Caki2 (cell line): ENCODE measurements at places on chromosomes 2 and 18.
A peak's percentile ranks its signal among the peaks of the same experiment; 100 is the strongest.

DNA sequence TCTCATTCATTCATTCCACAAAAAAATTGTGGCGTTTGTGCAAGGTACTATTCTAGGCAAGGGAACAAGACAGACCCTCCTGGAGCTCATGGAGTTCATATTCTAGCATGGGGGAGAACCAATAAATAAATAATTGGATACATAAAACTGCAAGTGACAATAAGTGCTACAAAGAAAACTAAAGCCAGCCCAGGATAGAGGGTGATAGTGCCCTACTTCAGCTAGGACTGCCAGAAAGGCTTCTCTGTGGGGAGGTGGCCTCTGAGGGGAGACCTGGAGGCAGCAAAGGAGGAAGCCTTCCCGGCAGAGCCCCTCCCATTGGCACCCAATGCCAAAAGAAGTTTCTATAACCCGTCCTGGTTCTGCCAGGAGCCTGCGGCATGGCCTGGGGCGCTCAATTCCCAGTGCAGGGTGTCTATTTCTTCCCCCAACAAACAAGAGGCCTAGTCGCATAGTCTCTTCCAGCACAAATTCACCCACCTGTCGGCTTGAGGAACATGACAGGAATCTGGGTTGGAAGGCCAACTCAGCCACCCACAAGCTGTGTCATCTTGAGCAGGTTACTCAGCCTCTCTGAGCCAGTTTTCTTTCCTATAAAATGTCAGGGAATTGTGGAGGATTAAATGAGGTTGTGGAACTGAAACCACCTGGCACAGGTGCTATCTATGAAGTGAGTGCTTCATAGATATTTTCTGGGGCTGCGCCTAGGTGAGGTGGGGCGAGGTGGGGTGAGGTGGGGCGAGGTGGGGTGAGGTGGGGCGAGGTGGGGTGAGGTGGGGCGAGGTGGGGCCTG is 94.3 kb downstream of the ZFP36L2 start:
- DNase-seq: no peak

GRCh38 chr18:56083097-56083521 is 495.1 kb upstream of the TCF4 start:
- DNase-seq: no peak

GRCh38 chr2:234324116-234324515 is 172.8 kb downstream of the ARL4C start:
- no peak for DNase-seq

DNA sequence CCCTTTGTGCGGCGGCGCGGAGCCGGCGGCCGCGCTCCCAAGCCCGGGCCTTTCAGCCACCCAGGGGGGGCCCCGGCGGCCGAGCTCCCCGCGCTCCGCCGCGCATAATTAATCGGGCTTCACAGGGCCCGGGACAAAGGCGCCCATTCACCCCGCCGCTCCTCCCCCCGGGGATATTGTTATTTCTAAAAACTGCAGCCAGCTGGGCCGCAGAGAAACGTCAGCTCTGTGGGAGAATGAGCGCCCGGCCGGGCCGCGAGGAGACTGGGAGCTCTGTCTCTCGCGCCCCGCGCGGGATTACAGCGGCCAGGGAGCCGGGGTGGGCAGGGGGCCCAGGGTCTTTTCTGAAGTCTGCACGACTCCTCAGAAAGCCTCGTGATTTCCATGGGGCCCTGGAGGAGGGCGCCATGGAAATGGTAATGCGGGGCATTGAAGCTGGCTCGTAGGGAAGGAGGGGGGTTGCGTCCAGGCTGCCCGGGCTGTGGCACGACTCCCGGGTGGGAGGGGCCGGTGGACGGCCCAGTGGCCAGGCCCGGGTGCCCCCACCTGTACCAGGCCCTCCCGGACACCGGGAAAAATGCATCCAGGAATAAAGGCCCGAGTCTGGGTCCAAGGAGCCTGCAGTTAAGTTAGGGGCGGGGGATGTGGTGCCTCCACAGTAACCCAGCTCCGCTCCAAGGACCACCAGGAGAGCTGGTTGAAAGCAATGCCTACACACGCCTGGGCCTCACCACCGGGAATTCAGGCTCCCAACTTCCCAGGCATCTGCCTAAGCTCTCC is 125.3 kb downstream of the ZFP36L2 start:
- DNase-seq: no peak

- no peak for DNase-seq
Measured at GRCh38 chr18:78323453-78324197, 656.0 kb upstream of the SALL3 start.

DNA sequence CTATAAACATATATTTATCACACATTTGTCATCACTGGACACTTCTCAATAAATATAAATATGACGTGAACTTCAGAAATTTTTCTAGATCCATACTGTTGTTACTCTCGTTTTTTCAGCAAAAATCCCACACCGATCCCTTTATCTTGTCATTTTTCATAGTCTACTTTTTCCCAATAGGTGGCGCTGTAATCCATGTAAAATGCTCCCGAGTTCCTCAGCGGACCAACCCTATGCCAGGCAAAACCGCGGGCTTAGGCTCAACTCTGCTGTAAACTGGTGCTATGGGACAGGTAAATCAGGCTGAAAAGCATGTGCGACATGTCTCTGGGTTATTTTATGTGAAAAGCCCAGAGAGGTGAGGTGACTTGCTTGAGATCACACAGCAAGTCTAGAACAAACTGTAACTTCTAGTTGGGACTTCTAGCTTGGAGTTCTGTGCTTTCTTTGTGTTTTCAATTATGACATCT is 104.0 kb downstream of the COBLL1 start:
- DNase-seq: peak; percentile 69

GRCh38 chr18:44777457-44778192 is 96.9 kb downstream of the SETBP1 start:
- DNase-seq: no peak

DNA sequence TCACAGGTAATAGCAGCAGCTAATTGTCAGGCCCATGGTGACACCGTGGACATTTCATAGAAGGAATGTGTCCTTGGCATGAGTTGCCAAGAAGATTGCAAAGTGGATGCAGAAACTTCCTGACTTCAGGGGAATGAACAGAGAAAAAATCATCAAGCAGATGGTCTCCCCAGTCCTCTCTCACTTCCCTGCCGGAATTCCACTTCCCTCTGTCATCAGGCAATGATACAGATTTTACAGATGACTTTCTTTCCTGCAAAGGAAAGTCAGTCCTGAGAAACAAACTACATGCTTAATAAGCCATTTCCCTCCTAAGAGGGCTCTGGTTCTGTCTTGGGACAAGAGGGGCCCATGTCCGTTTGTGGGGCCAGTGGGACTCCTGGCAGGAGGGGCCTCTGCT is 45.7 kb downstream of the KCNF1 start:
- DNase-seq: no peak

DNA sequence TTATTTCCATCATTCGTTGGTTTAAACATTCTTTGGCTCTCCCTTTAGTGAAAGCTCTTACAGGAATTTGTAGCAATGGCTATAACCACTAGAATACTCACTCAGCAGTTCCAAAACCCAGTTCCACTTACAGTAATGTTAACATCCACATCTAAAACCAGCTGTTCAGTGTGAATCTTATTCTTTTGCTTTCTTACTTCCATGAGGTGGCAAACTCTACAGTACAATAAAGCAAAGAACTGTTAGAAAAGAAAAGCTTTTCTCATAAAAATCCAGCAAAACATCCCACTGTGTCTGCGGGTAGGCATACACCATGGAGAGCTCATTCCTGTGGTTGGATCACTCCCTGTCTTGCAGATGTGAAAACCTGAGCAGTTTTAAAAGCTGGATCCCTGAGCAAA is 147.1 kb downstream of the ARHGAP28 start:
- no peak for DNase-seq

DNA sequence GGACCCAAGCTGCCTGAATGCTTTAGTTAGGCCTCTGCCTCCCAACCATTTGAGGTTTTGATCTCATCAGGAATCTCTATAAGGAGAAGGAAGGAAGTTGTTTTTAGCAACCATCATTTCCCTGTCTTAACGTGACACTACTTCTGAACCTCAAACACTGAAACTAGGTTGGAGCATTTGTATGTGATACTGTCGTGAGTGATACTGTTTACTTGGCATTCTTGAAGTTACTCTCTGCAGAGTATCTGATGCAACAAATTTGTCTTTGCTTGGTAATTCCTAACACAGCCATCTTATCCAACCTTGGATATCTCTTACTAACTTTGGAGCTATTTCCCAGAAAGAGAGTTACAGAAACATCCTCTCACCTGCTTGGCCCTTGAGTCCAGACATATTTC is 22.1 kb downstream of the TTLL4 start:
- no peak for DNase-seq

- DNase-seq: no peak
Measured at GRCh38 chr2:236656721-236657120, 87.1 kb downstream of the ACKR3 start.

DNA sequence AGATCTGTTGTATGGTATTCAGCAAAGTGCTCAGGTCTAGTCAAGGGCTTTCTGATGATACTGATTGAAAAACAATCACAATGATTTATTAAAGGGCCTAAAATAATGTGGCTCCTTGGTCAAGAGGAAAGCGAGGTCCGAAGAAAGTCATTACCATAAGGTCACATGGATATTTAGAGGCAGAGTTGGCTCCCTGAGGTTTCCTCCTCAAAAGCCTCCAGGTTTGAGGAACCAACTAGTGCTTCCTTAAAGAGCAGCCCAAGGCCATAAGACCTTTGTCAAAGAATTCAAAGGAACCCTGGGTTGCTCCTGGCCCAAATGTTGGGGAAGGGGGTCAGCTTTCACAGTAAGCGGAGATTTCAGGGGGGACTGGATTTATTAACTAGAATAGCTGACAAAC is 280.7 kb upstream of the ATP5MC3 start:
- no peak for DNase-seq

DNA sequence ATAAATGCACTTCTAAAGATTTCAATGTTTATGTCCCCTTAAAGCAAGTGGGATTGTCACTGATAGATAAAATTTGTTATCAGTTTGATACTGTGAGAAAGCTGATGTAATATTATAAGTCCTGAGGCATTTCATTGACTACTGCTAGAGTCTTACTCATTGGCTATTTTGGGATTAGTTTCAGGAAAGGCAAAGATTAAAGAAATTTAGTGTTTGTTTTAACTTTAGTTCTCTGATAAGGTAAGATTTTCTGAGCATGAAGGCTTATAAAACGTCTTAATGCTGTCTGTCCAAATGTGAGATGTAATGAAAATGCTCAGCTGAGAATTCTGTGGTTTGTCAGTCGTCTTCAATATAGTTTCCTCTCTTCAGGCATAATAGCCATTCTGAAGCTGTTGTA is 886.4 kb upstream of the CDH2 start:
- DNase-seq: no peak

GRCh38 chr2:48572816-48573215 is 42.9 kb downstream of the STON1 start:
- no peak for DNase-seq

- no peak for DNase-seq
Measured at GRCh38 chr2:98461498-98462049, 16.9 kb downstream of the INPP4A start.

GRCh38 chr2:88423733-88424132 is 28.8 kb downstream of the FOXI3 start:
- DNase-seq: no peak

DNA sequence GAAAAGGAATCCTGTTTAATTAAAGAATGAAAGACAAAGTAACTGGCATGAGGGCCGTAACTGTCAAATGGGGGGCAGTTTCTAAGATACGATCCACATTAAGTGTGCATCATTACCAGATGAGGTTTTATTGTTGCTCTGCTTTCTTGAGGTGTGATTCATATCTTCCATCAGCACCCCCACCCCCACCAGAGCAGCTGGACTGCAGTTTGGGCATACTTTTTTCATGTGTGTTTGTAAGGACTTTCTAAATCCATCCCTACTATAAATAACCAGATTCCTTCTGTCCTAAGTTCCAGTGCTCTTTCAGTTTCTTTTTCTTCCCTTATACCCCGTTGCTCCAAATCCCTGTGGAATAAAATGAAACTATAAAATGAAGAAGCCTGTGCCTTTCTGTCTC is 142.1 kb downstream of the CDCA7 start:
- DNase-seq: no peak

DNA sequence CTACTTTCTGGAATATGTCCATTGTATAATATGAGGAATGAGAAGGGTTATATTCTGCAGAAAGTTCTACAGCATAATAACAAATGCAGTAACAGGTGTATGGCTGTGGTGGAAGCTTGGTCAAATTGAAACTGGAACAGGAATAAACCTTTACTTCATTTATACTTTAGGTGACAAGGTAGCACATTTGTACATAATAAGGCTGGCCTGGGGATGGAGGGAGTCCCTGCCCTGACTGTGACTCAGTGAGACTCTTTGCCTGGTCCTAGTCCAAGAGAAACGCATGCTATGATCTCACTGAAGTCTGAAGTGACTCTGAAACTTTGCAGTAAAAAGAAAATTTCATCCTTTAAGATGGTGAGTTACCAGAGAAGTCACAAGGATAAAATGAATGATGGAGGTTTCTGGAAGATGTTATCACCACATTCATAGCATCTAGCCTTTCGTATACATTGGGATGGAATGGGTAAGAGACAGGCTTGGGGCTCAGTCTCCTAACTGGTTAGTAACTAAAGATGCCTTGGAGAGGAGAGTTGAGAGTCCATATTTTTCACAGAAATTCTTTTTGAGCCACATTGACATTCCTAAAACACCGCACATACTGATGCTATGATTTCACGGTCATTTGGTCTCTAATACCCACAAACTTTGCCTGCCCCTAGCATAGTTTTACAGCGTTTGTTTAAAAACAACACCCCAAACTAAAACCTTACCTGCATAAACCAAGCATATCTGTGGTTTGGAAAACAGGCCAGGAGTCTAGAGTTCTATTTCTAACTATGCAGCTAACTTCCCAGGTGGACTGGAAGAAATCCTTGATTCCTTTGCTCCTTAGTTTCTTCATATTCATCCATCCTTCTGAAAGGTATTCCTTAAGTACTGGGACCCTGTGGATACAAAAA is 42.4 kb upstream of the NABP1 start:
- peak; percentile 77 for DNase-seq

GRCh38 chr2:216679658-216680024 is 15.7 kb downstream of the IGFBP5 start:
- DNase-seq: no peak

GRCh38 chr2:178072000-178072382 is 586 bp downstream of the PDE11A start:
- no peak for DNase-seq

DNA sequence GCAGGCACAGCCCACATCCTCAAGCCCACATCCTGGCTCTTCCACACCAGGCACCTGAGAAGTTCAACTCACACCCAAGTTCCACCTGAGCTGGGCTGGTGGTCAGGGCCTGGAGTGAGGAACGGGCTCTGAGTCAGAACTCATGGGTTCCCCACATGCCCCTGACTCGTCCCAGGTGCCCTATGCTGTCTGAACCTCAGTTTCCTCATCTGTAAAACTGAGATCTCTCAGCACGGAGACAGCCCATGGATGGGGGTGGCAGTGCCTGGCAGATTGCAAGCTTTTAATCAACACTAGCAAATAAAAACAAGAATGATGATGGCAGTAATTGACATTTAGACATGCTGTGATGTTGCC is 307.8 kb downstream of the NDUFA10 start:
- DNase-seq: no peak

GRCh38 chr2:190802626-190803209 is 77.9 kb upstream of the GLS start:
- DNase-seq: no peak

GRCh38 chr2:112149194-112149593 is 11.0 kb downstream of the FBLN7 start:
- DNase-seq: no peak

GRCh38 chr2:17915811-17916518 is 37.5 kb downstream of the KCNS3 start:
- DNase-seq: peak; percentile 57
